ENCODE measurements at places on chromosomes 13 and 19.

GRCh38 chr19:53659292-53659691, 27.5 kb downstream of the DPRX start:
- DNase-seq, result no peak

DNA sequence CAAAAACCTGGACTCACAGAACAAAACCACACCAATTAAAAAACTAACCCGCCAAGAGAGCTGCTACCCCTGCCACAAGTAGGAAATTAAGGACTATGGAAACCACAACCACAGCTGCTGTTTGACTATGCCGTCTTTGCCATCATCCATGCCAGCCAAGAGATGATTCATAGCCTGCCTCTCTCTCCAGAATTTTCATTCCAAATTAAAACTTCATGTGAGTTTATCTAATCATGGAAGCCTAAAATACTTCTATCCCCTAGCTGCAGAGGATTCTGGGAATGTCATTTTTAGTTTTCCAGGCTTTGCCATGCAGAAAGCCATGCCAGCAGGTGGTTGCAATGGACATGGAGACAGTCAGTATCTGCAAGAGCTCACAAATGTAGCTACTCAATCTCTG, 27.6 kb upstream of the GTF2F2 start:
- DNase-seq, result peak; percentile 9

DNA sequence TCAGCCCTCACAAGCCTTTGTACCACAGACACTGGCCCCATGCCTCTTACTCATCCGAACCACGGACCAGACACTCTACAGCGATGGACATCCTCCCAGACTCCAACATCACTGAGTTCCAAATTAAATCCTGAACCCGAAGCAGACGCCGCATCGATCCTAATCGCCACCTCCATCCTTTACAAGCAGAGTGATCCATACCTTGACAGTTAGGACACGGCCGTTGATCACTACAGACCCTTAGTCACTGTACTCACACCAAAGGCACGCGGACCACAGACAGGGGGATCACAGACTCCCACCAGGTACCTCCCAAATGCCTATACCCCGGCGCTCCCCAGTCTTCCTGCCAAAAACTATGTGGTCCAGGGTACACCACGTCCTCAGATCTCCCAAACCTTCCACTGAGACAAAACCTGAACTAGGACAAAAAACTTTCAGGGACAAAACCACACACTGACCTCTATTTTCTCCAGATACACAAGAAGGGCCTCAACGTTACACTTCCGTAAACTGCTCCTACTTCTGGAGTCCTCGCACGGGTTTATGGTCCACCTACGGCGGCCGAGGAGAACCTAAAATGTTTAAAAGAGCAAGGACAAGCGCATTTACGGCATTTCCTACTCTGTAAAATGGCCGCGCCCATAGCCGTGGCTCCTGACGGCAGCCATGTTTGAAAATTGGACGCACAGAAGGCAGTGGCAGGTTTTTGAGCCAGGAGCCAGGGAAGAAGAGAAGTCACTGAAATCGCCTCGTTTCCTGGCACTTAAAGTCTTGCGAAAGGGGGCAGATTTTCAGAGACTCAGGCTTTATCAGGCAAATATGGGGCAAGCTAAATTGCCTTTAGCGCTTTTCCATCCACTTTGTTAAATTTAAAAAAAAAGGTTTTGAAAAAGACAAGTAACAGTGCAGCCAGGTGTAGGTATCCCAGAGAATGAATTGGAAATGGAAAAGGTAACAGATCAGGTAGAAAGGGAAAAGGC, at the start of gene ZNF350:
ZNF350 (minus strand) TSS at position 532 of the 983 bp plus-strand sequence. CDS start 12,480 bp downstream, outside the sequence.
- DNase-seq, result peak; percentile 98

GRCh38 chr13:37202264-37202663, 96.8 kb upstream of the CSNK1A1L start:
- DNase-seq, result no peak

DNA sequence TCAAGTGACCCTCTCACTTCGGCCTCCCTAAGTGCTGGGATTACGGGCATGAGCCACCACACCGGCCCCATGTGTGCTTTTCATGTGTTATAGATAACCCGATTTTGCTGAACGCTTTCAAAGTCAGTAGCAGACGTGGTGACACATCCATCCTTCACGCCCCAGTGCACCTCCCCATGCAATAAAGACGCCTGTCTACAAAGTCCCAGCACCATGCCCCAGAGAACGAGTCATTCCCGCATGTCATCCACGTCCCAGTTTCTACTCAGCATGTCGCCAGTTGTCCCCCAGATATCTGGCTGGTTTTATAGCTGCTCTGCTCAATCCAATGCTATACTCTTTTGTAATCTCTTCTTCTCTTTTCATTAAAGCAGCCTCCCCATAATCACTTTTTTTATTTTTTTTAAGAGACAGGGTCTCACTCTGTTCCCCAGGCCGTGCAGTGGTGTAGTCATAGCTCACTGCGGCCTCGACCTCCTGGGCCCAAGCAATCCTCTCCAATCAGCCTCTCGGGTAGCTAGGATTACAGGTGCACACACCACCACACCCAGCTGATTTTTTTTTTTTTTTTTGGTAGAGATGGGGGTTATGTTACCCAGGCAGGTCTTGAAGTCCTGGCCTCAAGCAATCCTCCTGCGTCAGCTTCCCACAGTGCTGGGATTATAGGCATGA, 42.5 kb downstream of the DNM2 start:
- no peak for DNase-seq

GRCh38 chr13:25179011-25179410, 6.9 kb upstream of the AMER2 start:
- no peak for DNase-seq

DNA sequence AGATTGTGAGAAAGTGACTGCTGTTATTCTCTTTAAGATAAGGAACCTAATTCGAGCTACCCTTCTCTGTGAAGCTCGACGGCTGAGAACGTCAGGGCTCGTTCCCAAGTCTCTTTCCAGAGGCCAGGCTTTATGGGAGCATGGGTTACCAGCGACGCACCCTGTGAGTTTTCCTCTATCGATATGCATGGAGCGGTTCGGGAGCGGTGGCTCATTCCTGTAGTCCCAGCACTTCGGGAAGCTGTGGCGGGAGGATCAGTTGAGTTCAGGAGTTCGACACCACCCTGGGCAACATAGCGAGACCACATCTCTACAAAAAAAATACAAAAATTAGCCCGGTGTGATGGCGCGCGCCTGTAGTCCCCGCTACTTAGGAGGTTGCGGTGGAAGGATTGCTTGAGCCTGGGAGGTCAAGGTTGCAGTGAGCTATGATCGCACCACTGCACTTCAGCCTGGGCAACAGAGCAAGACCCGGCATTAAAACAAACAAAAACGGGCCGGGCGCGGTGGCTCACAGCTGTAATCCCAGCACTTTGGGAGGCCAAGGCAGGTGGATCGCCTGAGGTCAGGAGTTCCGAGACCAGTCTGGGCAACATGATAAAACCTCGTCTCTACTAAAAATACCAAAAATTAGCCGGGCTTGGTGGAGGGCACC, 681 bp upstream of the ZNF606 start:
- DNase-seq, result no peak

DNA sequence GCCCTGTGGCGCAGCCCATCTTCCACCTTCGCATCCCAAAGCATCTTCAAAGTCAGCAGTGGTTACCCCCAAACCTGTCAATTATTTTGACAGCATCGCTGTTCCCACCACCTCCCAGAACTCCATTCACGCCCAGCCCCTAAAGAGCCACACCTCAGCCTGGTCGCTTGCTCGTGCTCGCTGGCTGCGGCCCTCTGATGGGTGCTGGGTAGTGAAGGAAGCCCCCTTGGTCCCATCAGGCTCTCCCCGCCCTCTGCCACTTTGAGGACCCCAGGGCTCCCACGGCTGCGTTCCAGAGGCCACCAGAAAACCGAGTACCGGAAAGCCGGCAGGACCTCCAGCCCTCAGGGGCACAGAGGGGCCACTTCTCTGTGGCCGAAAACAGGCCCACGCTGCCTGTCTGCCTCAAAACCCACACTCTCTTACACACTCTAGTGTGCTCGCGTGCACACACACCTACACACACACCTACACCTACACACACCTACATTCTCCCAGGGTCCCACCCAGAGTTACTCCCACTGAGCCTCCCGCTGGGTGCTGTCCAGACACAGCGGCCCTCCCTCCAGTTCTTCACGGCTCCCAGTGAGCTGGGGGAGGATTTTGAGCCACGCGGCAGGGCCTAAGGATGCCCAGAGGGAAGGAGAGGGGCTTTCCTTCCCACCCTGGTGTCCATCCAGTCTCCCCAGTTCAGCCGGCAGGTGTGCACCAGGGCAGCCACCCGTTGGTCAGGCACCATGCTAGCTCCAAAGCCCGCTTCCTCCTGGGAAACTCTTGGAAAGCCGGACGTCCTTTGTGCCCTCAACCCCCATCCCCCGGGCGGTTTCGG, 1.9 kb downstream of the VSTM2B start:
- no peak for DNase-seq
